NCI-H1092 treated with DMSO at 0.1 percent for 48 hours (cell line): ENCODE measurements at places on chromosomes 1 and 21.

GRCh38 chr21:35682904-35683549 is 377.3 kb downstream of the SETD4 start:
- no peak for DNase-seq

DNA sequence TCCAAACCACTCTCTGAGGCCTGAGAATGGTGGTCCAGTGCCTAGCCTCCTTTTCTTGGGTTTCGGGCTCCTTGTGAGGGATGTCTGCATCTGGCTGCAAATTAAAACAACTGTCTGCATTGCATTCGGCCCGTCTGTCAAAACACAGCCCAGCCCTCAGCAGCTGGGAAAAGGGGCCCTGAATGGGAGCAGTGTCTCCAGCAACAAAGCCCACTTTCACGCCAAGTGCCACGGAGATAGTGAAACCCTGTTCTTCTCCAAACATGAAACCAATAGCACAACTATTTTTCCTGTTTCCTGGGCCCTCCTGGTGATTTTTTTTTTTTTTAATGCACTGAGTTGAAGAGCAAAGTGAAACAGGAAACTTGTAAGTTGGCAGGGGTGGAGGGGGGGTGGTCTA is 138.4 kb downstream of the PLXNA2 start:
- DNase-seq, result no peak

- DNase-seq, result no peak
These were observed 115.7 kb downstream of the SLC5A9 start for GRCh38 chr1:48338257-48338656.

GRCh38 chr1:2553871-2554620 is 2.1 kb upstream of the TNFRSF14 start:
- DNase-seq, result no peak

GRCh38 chr1:70504821-70505193 is 93.7 kb downstream of the CTH start:
- no peak for DNase-seq

GRCh38 chr1:155324717-155325602 is 4.3 kb downstream of the RUSC1 start:
- peak; percentile 64 for DNase-seq

DNA sequence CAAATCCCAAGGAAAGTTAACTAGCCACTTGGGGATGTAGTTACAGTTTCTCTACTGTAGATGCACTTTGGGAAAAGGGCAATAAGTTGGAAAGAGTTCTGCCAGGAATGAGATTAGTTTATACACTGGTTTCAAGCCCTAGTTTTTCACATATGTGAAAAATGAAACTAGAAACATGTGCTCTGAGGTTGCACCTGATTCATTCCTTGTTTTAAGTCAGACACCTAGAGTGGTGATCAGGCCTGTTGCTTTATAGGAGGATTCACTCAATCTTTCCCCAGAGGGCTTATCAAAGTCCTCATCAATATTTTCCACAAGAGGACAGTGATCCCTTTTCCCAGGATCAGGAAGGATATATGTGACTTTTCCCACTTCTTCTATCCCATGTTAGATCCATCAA is 515.9 kb upstream of the PKN2 start:
- no peak for DNase-seq

DNA sequence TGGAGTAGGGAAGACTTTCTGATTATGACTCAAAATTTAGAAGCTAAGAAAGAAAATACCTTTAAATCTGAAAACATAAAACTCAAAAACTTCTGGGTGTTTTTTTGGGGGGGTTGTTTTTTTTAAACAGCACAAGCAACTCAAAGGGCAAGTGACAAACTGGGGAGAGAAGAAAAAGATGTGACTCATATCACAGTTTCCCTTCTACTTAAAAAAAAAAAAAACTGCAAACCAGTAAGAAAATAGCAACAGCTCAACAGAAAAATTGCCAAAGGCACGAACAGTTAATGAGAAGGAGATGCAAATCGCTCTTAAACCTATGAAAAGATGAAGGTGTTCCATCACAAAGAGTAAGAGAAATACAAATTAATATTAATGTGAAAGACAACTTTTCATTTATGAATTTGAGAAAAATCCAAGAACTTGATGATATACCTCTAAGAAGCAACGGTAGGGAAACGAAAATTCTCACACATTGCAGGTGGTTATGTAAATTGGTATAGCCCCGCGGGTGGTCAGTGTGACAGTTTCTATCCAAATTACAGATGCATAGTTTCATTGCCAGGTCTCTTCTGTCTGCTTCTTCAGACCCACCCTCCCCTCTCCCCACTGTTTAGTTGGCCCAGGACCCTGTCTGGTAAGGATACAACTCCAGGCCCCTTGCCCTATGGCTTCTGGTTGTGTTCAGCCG is 9.0 kb downstream of the IFNAR2 start:
- DNase-seq, result no peak

DNA sequence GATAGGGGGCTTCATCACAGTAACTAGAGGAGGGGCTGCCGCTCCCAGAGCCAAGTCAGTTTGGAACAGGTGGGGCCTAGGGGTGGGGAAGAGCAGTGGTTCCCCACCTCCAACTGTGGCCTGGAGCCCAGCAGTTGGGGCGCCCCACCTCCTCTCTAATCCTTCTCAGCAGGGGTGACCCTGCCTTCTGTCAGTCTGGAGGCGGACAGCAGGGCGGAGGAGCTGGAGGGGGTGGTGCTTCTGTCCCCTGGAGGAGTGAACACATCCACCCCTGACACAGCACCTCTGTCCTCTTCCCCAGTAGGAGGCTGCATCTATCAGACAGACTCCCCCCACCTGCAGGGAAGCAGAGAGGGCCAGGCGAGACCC is 73.8 kb downstream of the MRPL37 start:
- no peak for DNase-seq

GRCh38 chr21:35614396-35614921 is 445.9 kb downstream of the SETD4 start:
- DNase-seq, result no peak

GRCh38 chr1:18443587-18444520 is 36.9 kb upstream of the KLHDC7A start:
- DNase-seq, result no peak

- no peak for DNase-seq
These were observed 19.4 kb downstream of the JUN start for GRCh38 chr1:58764294-58764978.

DNA sequence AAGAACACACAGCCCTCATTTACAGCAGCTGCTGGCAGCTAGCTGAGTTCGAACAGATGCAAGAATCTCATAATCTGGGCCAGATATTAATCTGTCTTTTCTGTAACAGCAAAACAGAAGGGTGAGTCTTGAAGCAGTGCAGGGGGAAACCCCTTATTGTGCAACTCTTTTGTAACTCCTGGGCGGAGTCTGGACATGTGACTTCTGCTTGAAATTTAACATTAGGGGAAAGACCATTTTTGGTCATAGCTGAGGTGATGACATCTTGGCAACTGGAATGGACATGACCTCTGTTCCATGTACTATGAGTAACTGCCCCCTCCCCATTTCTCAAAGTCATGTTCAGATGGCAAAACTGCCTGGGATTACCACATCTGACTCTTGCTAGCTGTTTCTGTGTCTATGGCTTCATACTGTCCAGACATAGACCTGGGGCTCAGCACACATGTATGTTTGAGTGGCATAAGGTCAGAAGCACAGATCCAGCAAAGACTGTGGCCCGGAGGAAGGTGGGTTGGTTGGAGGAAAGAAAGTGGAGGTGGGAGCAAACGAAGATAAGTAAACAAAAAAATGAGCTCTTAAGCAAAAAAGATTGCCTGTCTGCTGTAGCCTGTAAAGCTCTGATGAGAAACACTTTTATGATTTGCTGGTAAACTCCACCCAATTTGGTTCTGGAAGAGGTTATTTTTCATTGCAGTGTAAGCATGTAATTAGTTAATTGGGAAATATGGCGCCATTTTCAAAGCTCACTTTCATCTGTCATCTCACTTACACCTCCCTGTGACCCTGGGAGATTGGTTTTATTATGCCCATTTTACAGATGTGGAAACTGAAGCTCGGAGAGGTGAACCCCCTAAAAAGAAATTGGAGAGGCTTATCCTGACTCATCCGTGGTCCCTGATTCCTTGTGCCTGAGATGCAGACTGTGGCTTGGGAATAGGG is 26.1 kb downstream of the ETS2 start:
- no peak for DNase-seq

DNA sequence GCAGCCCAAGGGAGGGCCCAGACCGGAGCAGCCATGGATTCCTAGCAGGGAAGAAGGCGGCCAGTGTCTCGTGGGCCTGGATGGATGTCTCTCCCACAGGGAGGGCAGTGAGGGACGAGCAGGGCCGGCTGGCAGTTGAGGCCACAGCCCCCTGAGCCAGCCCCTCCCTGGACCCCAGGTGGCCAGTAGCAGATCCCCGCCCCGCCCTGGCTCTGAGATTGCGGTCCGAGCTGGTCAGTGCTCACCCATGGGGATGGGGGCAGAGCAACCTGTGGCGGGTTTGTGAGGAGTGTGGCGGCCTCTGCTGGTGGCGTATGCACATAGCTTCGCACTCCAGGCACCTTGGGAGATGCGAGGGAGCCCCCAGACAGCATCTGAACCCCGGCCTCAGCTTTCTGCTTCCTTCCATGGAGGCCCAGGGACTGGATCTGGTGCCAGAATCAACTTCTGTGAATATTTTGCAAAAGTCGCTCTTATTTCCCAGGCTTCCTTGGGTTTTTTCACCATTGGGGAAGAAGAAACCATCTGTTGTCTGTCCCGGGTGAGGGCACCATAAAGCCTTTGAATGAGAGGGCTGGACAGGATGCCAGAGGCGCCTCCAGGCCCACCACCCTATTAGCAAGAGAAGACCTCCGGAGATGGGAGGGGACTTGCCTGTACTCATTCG is 8.4 kb upstream of the KCNN3 start:
- DNase-seq, result peak; percentile 68

- no peak for DNase-seq
These were observed 76.1 kb upstream of the ZNF326 start for GRCh38 chr1:89918794-89919155.

GRCh38 chr1:6303397-6304012 is 42.6 kb upstream of the GPR153 start:
- no peak for DNase-seq

GRCh38 chr1:39110882-39111281 is 84.7 kb downstream of the NDUFS5 start:
- no peak for DNase-seq

DNA sequence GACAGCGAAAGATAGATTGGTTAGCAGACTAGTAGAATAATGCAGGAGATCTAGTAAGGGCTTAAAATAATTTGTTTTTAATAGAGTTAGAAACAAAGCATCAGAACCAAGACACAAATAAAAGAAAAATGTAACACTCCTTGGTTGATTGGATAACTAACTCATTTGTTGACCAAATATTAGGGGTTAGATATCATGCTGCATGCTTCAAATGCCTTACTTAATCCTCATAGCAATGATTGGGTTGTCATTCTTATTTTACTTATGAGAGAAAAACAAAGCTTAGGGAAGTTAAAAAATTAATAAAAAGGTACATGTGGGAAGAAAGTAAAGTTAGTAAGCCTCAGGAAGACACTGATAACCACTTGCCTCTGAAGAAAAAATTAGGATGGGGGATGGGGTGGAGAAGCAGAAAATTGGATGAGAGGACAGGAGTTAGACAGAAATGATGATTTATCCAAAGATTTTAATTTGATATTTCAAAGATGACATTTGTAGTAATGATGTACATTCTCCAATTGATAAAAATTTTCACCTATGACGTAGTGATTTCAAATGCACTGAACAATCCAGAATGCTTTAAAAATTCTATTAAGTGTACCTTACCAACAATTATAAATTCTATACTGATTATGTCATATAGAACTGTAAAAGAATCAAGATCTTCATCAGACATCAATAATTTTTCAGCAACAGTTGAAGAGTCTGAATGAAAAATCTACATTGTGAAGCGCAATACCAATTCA is 374.7 kb downstream of the COL11A1 start:
- no peak for DNase-seq

DNA sequence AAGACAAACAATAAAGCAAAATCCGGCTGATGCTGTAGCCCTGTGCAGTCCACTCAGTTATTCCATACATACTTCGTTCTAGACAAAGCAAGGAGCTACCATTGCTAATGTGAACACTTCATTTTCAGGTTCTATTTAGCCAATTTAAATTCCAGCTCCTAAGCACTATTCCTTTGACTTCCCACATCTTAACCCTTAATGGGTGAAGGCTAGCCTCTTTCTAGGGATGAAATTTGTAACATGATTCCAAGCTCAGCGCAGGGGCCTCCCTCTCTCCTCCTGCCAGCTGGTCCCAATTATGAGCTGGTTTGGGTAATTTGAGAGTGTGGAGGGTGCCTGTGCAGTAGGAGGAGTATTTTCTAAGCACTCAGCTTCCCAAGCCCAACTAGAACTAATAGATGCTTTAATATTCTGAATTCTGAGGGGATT is 53.9 kb upstream of the PTGFRN start:
- DNase-seq, result peak; percentile 89

DNA sequence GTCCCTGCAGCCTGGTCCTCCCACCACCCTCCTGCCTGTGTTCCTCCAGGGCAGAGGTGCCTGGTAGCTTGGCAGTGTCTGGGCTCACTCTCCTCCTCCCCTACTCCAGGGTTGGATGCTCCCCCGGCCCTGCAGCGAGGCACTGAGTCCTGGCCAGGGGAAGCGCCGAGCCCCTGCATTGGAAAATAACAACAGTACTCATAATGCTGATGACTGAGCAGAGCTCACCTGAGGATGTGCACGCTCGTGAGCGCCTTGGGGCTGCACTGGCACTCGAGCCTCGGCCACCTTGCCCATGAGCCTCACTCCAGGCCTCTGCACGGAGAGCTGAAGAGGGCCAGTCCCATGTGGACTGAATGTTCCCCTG is 6.0 kb upstream of the ACTRT2 start:
- no peak for DNase-seq

GRCh38 chr1:117754061-117754969 is 148.5 kb downstream of the TENT5C start:
- peak; percentile 53 for DNase-seq

DNA sequence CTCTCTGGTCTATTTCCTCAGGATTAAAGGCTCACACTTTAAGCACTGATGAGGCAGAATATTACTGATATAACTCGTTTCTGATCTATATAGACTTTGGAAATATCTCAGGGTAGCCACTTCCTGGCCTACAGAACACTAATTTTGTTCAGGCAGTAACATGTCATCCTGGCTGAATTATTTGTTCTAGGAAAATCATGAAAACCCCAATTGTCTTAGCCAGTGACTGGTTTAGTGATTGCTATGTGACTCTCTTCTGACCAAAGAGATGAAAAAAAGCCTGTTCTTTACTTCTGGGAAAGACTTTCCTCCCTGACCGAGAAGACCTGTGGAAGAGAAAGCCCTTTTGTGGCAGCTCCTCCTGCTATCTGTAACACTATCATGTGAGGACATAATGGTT is 453.7 kb downstream of the SETD4 start:
- DNase-seq, result no peak

DNA sequence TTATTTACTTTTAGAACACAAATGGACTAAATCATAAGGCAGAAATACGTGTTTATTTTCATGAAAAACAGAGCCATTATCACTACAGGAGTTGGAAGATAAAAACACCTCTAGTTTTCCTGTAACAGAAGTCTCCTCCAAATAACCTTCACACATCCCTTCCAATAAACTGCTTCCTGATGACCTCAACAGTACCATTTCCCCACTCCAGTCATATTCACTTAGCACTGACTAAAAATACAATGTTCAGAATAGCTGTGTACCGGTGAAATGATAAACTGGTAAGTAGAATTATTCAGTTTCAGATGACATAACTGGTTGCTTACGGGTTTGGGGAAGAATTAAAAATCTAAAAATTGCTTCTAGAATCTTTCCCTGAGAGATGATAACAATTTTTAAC is 137.9 kb downstream of the DENND1B start:
- DNase-seq, result no peak

- no peak for DNase-seq
These were observed 479.2 kb upstream of the USP24 start for GRCh38 chr1:55694310-55694801.
